ENCODE measurements at places on chromosomes 4 and X. TPM values are rescaled to one million over a fixed set of nuclear protein-coding genes. Genes with fewer than 3 reads are reported as not detected.

Gene SPOCK3
- total RNA-seq: 5.1 TPM

Gene APEX2
- total RNA-seq: 18.7 TPM

Gene TMPRSS11D
- not detected for total RNA-seq

Gene HAND2
- 0.21 TPM for total RNA-seq

Gene TRIM75
- total RNA-seq: not detected

Gene AVPR2
- total RNA-seq: 2.3 TPM

GRCh38 chr4:159027535-159027934, 75.3 kb upstream of the RAPGEF2 start:
- DNase-seq: no peak

DNA sequence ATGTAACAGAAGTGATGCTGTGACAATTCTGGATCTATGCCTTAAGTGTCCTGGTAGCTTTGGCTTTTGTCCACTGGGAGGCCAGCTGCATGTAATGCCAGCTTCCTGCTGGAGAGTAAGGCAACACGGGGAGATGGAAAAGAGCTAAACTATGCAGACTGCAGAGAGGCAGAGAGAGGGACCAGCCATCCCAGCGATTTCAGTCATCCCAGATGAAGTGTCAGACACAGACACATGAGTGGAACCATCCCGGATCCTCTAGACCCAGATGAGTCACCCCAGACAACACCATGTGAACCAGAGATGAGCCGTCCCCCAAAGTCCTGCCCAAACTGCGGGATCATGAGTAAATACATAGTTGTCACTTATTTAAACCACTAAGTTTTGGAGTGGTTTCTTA, 14.6 kb downstream of the SRPX start:
- no peak for DNase-seq

DNA sequence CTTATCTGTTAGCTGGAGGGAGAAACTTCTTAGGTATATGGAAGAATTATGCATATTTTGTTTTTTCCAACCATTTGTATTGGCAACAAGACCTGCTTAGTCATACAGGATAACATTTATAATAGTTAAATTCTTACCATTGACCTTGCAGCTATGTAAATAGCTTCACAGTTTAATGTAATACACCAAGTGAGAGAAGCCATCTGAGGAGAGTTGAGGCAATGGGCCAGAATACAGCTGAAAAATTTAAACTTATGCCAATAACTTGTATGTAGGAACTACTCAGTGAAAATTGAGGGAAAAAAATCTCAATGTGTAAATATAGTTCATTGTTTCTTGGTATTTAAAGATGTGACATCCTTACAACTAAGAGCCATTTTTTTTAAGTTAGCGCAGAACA, 273.5 kb downstream of the DACH2 start:
- no peak for DNase-seq

DNA sequence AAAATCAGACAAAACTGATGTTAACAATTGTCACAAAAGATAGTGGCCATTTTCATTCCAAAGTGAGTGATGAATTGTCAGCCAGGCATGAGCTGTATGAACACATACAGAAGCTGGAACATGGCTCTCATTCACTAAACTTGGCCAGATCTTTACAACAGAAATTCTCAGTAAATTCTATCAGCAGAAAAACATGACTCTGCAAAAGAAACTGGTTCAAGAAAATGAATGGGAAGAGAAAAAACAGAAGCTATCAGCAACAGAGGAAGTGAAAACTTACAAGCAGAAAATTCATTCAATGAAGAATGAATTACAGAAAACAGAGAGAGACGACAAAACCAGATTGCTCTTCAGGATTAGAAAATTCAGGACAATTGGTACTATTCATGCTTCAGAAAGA, 249.6 kb downstream of the COL25A1 start:
- DNase-seq: no peak

GRCh38 chr4:121198251-121198650, 34.1 kb upstream of the TNIP3 start:
- no peak for DNase-seq

DNA sequence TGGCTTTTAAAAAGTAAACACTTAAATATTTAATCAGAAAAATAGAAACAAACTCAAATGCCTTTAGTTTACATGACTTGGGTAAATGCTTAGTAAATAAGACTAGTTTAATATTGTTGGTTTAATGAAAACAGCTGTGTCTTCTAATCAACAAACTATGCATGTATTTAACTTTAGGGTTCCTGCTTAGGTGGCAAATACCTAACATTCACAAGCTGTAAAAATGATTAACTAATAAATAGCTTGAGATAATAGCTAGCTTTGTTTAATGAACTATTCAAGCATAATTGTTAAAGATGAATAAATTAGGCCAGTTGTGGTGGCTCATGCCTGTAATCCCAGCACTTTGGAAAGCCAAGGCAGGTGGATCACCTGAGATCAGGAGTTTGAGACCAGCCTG, 30.0 kb upstream of the USP46 start:
- no peak for DNase-seq

DNA sequence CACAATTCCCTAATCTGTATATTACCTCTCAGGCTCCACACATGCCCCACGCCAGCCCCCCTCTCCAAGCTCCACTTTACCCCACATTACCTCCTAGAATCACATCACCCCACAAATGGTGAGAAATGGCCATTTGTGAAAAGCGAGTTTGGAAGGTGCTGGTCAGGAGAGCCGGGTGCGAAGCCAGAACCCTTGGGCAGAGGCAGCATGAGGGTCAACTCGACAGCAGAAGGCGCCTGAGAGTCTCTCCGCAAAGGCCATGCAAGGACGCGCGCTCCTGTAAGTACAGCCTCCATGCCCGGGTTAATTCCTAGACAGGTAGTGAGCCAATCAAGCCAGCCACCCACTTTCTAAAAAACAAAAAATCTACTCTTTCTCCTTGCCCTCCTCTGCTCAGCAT, 42.4 kb downstream of the RHOXF2 start:
- DNase-seq: no peak
